ENCODE measurements at places on chromosomes 4 and X. TPM values are rescaled to one million over a fixed set of nuclear protein-coding genes. Genes with fewer than 3 reads are reported as not detected.
A peak's percentile ranks its signal among the peaks of the same experiment; 100 is the strongest.

DNA sequence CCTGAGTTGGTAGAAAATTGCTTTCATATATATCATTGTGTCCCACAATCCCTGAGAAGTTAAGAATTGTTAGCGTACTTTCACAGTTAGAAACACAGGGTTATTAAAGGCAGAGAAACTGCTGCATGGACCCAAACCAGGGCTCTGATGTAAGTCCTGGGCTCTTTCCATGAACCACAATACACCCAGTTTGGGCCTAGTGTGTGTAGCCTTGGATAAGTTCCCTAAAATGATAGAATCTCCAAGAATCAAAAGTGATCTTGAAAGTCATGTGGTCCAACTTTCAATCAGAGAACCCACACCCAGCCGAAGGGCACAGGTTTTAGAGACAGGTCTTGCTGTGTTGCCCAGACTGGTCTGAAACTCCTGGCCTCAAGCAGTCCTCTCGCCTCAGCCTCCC, 257.8 kb upstream of the KLF3 start:
- DNase-seq: no peak

- DNase-seq: no peak
Measured at GRCh38 chr4:51901363-51901762, 58.4 kb downstream of the DCUN1D4 start.

- DNase-seq: no peak
Measured at GRCh38 chr4:16692961-16693506, 205.4 kb downstream of the LDB2 start.

DNA sequence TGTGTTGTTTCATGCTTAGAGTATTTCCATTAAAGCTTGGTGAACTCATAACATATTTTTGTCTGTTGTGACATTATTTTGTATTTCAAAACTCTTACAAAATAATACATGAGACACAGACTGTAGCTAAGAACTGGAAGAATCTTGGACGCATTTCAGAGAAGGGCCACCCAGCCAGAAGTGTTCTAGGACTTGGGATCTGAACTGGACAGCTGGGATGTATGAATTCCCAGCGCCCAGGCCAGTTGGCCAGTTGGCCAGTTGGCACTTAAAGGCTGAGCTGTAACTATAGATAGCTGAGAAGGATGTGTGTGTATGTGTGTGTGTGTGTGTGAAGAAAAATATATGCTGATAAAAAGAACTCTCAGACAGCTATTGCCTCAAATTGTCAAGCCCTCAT, 193.4 kb upstream of the GPR101 start:
- no peak for DNase-seq

- no peak for DNase-seq
Measured at GRCh38 chrX:129581904-129582303, 41.8 kb downstream of the OCRL start.

DNA sequence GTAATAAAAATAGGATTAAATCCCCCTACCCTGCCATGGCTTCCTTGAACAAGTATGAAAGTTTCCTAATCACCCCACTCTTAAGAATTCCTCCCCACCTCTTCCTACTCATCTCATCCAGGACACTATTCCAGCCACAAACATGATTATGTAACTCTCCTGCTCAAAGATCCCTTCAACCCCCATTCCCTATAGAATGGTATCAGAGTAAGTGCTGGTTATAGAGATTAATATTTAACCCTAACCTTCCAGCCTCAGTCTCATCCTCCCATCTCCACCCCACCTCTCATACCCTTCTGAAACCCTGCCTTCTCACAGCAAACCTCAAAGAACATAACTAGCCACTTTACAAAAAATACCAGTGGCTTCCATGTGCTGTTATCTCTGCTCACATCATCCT, 155.1 kb downstream of the PPP3CA start:
- DNase-seq: no peak

DNA sequence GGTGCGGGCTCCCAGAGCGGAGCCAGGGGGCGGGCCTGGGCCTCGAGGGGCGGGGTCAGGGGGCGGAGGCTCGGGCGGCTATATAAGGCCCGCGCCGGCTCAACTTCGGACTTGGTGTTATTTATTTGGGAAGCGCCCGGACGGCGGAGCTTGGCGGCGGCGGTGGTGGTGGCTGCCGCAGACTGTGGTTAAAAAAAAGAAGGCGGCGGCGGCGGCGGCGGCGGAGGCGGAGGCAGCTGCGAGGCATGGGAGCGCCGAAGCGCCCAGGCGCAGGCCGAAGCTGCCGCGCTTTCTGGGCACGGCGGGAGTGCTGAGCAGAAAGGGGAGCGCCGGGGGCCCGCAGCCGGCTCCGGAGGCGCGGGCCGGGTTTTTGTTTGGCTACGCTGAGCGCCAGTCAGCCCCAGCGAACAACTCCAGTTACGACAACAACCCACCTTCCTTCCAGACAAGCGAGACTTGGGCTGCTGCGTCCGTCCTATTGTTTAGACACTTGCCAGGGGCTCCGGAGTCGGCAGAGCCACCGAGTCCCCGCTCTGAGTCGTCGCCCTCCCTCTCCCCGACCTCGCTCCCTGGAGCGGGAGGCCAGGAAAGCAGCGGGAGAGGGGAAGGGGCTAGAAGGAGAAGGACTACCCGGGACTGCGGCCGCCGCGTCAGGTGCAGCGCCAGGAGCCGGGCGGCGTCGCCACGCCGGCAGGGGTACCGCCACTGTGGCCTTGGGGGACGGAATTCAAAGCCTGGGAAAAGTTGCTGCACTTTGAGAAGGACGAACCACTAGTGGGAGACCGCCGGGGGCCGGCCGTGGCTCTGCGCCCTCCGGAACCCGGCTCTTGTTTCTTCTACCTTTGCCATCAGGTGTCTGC, at the start of gene SLIT2:
Gene SLIT2, plus strand, starts transcription at position 110 of the 860 bp plus-strand sequence. CDS start 1,911 bp downstream, outside the sequence.
- peak; percentile 39 for DNase-seq

- DNase-seq: no peak
Measured at GRCh38 chr4:37667197-37668100, 18.7 kb downstream of the RELL1 start.

DNA sequence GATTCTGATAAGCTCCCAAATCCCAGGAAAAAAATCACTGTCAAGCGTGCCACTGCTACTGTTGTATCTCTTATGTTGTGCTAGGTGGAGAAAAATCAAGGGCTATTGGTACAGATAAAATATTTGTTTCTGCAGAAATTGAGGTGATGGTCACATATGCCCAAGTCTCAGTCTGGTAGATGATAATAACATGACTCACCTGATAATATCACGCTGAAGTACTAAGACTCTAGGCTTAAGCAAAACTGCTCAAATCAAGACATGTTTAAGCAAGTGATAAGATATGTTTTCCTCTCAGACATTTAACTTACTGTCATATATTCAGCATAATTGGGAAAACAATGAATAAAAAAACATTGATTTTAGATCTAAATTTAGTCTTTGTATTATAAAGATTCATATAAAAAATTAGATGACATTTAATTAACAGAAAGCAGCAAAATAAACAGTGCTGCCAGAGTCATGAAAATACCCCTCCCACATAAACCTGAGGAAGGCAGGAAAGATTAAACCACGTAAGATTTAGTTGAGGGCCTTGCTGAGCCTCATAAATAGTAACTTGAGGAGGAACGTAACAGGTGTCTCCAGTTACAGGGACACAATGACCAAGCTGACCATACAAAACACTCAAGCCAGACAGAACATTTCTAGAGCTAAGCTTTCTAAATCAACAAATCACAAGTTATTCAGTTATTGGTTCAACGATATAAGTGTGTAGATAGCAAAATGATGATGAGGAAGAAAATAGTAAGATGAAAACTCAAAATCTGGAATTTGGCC, 143.5 kb downstream of the CHM start:
- no peak for DNase-seq

The LRP2BP gene
- total RNA-seq: 1.1 TPM

The MCF2 gene
- total RNA-seq: 0.59 TPM

The LIN54 gene
- 28.0 TPM for total RNA-seq

The JAKMIP1 gene
- 5.6 TPM for total RNA-seq
